ENCODE measurements at places on chromosomes 5 and 9.

GRCh38 chr5:148897842-148898241 lies 71.4 kb downstream of the ADRB2 start:
- DNase-seq: no peak

DNA sequence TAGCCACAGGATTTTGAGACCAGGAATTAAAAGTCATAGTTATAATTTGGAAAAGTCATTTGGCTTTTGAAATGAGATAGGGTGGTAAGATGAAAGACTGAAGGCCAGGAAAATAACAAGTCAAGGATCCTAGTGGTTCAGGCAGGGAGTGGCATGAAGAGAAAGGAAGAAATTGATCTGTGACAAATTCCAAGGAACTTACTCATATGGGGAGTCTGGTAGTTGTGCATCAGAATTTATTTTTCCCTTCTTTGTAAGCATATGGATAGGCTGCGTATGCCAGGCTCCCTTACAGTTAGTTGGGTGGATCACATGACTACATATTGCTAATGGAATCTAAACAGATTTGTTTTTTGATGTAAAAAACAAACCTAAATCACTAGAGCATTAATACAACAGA lies 21.0 kb downstream of the ISL1 start:
- DNase-seq: no peak

DNA sequence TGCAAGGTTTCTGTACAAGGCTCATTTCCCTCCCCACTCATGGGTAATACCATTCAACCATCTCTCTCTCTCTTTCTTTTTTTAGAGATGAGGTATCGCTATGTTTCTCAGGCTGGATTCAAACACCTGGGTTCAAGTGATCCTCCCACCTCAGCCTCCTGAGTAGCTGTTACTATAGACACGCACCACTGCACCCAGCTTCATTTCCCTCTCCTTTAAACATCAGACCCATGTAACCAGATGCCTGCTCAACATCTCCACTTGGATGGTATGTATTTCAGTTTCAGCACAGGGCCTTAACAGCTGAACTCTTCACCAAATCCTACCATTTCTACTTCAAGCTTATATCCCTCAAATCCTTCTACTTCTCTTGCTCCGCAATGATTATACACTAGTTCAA lies 117.4 kb downstream of the SSBP2 start:
- no peak for DNase-seq

GRCh38 chr5:180178531-180179441 lies 30.2 kb downstream of the RASGEF1C start:
- DNase-seq: no peak

DNA sequence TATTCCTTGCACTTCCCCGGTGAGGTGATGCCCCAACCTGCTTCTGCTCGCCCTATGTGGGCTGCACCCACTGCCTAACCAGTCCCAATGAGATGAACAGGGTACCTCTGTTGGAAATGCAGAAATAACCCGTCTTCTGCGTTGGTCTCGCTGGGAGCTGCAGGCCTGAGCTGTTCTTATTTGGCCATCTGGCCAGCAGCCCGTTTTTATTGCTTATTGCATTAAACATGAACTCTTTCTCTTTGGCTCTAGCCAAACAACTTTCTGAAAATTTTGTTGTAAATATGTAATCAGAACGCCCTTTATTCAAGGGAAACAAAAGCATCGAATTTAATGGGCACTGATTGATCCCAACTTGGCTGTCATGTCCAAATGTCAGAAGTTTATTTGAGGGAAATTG lies 124.7 kb upstream of the FTMT start:
- DNase-seq: no peak

DNA sequence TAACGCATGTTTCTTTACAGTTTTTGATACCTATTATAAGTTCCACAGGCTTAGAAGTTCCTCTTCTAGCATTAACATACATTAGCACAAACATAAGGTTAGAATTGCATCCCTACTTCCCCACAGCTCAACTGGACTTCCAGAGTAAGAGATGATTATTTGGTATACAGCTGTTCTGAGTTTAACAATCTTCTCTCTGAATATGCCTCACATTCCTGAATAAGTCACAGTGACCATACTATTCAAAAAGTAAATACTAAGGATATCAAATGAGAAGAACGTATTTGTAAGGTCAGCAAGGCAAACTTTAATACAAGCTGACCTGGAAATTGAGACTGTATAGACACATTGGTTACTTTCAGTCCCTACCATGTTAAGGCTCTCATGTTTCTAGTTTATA lies 21.3 kb downstream of the NR6A1 start:
- DNase-seq: no peak
